ENCODE measurements at places on chromosomes 5 and 9.

GRCh38 chr9:89436326-89436725 lies 61.6 kb downstream of the SEMA4D start:
- DNase-seq, result no peak

DNA sequence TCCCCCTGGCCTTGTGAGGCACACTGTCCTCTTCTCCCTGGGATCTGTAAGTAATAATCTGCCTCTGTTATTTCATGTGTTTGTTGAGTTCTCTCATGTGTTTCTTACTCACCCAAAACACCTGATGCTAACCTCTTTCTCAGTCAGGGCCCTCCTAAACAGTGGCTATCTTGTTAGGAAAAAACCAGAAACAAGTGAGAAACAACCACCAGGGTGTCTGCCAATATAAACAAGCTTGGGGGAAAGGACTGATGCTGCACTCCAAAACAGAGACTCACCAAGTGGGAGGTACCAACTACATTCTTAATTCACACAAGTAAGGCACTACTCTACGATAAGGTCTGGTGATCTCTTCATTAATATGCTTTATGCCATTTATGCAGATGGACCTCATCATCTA lies 564.4 kb downstream of the SEMA5A start:
- DNase-seq, result no peak

DNA sequence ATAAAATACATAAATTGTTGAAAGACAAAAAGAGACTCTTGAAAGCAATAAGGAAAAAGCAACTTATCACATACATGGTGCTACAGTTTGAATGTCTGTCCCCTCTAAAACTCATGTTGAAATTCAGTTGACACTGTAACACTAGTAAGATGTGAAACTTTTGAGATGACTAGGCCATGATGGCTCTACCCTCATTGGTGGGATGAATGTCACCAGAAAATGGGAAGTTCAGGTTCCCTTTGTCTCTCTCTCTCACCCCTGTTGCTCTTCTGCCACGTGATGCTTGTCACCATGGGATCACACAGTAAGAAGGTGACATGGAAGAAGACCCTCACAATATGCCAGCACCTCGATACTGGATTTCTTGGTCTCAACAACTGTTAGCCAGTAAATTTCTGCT lies 50.3 kb upstream of the SPTLC1 start:
- DNase-seq, result no peak

- DNase-seq, result no peak
Observed at GRCh38 chr5:77376609-77377300, 115.4 kb downstream of the WDR41 start.

DNA sequence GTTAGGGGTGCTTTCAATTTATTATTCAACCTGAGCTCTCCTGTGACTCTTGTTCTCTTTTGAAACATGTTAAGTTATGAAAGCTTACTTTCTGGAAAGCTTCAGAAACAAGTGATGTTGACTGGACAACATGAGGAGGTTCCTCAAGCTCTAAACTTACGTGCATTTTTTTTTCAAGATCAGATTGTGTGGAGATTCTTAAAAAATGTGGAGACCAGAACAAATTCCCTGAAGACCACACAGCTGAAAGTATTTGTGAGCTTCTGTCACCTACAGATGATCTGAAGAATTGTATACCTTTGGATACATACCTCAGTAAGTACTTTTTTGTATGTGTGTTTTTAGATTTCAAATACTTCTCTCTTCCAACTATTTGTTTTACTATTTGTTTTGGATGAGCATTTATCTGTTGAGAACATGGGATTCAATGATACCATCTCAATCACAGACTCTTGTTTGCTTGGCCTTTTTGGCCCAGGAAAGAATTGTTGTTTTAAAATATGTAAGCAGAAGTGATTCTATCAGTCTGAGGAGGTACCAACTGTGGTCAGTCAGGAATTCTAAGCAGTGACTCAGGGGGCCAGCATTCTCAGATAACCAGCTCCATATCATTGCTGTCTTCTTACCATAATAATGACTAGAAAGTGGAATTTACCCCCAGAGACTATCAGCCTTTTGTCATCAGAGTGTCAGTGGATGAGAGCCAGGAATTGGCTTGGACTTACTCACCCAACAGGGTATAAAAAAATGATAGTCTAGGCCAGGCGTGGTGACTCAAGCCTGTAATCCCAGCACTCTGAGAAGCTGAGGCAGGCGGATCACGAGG lies 34.4 kb upstream of the GLIPR2 start:
- DNase-seq, result no peak

DNA sequence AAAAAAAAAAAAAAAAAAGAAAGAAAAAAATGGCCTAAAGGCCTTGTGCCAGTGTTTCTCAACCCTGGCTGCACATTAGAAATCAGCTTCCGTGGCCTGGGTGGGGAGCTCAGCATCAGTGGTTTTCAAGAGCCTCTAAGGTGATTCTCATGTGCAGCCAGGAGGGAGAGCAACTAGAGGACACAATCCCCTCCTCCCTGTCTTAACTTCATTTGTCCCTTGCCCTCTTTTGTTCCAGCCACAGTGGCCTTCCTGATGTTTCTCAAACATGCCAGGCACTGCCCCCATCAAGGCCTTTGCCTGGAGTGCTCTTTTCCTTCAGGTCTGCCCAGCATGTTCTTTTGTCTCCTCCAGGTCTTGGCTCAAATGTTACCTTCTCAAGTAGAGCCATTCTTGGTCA lies 42.4 kb downstream of the HOMER1 start:
- no peak for DNase-seq

GRCh38 chr5:52656569-52657246 lies 131.0 kb upstream of the ITGA1 start:
- DNase-seq, result no peak

DNA sequence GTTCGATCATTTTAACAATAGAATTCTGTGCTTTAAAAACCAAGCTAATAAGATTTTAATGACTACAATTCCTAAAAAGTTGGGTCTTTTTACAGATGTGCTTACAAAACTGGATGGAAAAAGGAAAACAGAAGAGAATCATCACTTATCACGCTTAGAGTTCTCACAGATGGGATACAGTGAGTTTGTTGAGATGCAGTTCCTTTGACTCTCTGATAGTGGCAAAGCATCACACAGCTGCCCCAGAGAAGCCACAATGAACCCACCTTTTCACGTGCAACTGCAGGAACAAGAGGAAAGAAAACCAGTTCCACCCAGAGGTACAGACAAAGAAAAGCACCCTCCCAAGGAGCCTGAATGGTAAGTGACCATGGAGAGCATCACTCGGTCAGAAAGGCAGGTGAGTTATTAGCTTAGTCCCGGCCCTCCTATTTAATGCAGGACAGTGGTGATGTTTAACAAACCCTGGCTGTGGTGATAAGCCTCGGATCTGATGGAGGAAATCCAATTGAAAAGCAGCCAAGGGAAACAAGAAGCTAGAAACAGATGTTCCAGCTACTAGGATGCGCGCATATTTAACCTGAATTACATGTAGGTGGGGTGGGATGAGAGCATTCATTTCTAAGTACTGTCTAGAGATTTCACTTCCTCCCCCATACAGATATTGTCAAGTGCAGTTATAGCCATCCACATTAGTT lies 167.7 kb downstream of the TARS1 start:
- no peak for DNase-seq

GRCh38 chr9:18605766-18606180 lies 131.8 kb downstream of the ADAMTSL1 start:
- DNase-seq, result no peak

DNA sequence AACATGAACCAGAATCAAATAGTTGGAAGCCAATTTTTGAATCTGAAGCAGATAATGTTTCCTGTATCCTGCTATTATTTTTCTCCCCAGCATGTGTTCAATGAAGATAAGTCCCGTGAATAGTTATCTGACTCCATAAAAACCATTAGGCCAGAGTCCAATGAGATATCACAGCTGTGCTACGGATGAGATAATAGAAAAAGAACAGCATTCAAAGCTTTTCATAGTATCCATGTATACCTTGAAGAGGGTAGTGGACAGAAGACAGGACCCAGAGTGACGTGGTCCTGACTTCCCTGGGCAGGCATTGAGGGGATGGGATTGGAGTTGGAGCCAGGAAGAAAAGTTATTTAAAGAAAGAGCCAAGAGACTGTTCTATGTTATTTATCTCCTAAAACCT lies 50.7 kb upstream of the C6 start:
- DNase-seq, result no peak

- DNase-seq, result no peak
Observed at GRCh38 chr5:148569948-148570347, 84.4 kb downstream of the HTR4 start.

- DNase-seq, result no peak
Observed at GRCh38 chr9:81377921-81378320, 311.4 kb downstream of the TLE1 start.

All from stimulated activated CD8-positive, alpha-beta memory T cell treated with anti-CD3 and anti-CD28 coated beads, Interleukin-2, amount 100 ng/mL, for 1 hour (primary cell).